ENCODE measurements at places on chromosomes 5 and 9. TPM values are rescaled to one million over a fixed set of nuclear protein-coding genes. Genes with fewer than 3 reads are reported as not detected.

FLT4 gene
- 3.3 TPM for polyA plus RNA-seq

FUT7 gene
- 0.07 TPM for polyA plus RNA-seq

LRSAM1 gene
- 9.0 TPM for polyA plus RNA-seq

SH3RF2 gene
- polyA plus RNA-seq = 0.52 TPM

GARIN3 gene
- polyA plus RNA-seq = not detected

TMEM215 gene
- polyA plus RNA-seq = 0.35 TPM

Measured in ovary (tissue), 10 donors.